Omental fat pad (tissue), 4 donors: ENCODE measurements at places on chromosomes 6 and 20.

- DNase-seq, result no peak
These were observed 623 bp downstream of the MYBL2 start for GRCh38 chr20:43667341-43668132.

GRCh38 chr6:30818391-30818841 lies 65.9 kb upstream of the DDR1 start:
- no peak for DNase-seq

DNA sequence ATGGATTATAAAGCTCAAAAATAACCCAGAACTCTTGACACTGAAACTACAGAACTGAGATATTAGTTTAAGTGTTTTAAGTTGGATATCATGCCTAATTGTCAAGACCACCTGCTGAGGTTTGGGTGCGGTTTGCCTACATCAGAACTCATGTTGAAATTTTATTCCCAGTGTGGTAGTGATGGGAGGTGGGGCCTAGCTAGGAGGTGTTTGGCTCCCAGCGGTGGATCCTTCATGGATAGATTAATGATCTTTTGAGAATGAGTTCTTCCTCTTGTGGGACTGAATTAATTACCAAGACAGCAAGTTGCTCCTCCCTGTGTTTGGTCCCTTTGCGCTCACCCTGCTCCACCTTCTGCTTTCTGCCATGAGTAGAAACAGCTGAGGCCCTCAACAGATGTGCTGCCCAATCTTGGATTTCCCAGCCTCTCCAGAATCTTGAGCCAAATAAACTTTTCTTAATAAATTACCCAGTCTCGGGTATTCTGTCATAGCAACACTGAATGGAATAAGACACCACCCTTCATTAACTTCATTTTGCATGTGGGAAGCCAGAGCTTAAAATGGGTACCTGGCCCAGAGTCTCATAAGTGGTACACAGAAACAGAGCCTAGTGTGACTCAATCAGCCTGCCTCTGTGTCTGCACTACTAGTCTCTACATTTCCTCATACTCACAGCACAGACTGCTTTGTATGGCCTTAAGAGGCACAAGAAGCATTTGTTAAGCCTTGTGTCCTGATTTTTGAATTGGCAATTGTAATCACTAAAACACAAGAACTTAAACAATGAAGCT lies 158.4 kb downstream of the IBTK start:
- no peak for DNase-seq

DNA sequence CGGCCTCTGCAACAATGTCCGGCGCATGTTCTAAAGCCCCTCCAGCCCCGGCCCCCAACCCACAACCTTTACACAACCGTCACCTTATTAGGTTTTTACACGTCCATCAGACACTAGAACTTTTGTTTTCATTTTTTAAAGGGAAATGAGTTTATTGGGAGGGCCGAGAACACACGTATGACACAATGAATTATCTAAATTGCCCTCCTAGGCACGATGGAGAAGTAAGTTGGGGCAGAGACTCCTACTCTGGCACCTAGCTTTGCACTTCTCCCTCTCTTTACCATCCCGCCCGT lies 1.2 kb upstream of the DLL1 start:
- DNase-seq, result no peak

DNA sequence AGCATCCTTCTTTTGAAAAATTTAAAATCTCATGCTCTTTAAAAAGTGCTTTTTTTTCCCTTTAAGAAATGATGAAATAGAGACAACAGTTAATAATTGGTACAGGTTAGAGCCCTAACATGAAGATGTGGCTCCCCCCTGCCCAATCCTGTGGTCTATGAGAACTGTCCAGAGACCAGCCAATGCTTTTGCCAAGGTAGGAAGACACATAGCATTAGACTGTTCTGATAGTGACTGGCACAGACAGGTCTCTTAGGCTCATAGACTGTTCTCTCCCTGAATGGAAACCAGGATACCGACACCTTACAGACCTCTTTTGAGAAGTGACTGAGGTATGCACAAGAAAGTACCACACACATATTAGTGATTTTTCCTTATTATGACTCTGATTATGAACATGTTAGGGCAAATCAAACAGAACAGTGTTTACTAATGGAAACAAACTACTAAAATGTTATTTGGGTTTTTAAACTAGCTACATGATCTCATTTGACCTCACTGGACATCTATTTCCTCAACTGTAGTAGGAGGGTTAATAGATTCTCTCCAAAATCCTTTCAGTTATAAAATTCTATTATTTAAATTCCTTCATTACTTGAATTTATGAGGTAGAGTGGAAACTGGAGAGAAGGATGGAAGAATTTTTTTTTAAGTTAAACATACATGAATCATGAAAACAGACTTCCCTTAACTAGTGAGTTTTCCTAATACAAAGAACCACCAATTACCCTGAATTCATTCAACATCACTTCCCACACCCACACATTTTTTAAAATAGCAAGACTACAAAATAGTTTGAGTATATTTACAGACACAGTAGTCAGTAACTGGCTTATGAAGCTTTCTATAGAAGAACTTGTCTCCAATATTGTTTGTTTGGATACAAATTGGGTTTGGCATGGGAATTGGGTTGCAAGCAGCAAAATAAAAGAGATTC lies 120.4 kb downstream of the OGFRL1 start:
- DNase-seq, result no peak

DNA sequence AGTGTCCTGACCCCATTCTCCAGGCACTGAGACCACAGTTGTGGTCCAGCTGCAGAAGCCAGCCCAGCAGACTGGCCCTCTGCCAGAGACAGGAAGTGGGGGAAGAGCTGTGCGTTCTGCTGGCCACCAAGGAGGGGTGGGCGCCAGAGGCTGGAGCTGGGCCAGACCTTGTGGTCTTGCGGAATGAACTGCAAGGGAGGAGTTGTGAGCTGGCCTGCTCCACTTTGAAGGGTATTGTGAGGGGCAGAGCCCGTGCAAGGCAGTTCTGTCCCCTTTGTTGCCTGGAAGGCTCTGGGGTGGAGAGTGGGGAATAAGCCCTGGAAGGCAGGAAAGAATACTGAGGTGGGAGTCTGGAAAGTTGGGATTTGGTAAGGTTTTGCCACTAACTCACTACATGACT lies 3.6 kb upstream of the MDFI start:
- no peak for DNase-seq

- DNase-seq, result peak; percentile 6
These were observed 14.5 kb downstream of the PKIG start for GRCh38 chr20:44596876-44597275.

DNA sequence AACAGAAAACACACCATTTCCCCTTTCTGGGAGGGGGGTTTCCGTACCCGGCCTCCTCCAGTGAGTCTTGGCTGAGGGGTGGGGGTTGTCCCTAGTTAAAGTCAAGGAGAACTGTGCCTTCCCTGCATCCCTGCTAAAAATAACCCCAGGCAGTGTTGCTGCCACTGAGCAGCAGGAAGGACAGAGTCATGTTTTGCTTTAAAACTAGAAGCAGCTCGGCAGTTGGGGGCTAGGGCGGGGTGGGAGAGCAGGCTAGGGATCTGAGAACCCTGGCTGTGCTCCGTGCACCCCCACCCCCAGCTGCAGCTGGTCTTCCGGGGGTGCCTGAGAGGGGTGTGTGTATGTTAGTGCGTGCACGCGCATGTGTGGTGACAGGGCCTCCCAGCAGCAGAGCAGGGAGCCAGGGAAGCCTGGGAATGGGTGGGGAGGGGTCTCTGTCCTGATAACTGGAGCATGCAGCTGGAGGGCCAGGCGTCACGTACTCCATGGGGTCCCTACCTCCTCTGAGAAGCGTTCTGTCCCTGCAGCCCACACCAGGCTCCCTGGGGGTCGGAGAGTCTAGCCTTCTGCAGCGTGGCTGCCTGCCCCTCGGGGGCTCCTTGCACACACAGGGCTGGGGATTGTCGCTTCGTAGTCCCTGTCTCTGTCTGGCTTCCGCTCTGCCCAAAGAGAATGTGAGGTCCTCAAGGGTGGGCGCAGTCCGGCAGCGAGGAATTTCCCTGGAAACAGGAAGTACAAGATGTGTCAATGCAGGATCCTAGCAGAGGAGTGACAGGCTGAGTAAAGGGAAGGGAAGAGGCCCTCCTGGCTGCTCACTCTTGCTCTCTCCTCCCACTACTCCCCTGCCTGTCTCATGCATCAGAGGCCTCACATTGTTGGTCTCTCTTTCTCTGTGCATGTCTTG lies 16.8 kb upstream of the ARMC12 start:
- DNase-seq, result no peak
